ENCODE measurements at places on chromosomes 16 and 17.

DNA sequence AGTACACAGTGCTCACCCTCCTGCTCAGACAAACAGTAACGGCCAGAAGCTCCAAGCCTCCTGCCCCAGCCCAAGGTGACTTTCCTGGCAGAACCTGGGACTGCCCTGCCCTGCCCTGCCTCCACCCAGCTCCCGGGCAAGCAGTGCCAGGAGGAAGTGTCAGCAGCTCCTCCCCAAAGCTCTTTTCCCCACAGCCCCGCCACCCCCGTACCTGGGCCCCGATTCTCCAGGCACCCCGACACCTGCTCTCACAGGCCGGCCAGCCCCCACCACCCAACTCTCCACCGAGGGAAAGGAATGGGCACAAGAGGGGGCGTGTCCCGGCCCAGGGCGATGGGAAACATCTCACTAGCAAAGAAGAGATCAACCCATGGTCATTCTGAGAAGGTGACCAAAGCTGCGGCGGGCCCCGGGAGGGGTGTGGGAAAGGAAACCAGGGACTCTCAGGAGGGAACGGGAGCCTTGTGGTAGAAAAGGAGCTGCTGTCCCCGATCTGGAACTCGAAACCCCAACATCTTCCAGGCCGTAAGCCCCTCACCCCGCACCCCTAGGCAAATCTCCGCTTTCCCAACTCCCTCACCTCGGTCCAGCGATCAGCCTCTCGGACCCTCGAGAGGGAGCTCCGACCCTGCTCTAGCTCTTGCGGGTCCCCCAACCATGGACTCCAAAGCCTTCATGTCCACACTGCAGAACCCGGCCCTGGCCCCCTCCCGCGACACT is 1.2 kb downstream of the BCAR1 start:
- no peak for DNase-seq

GRCh38 chr16:89392881-89393737 is 97.3 kb downstream of the ANKRD11 start:
- no peak for DNase-seq

GRCh38 chr17:44187131-44187899 is 543 bp downstream of the TMUB2 start:
- no peak for DNase-seq

DNA sequence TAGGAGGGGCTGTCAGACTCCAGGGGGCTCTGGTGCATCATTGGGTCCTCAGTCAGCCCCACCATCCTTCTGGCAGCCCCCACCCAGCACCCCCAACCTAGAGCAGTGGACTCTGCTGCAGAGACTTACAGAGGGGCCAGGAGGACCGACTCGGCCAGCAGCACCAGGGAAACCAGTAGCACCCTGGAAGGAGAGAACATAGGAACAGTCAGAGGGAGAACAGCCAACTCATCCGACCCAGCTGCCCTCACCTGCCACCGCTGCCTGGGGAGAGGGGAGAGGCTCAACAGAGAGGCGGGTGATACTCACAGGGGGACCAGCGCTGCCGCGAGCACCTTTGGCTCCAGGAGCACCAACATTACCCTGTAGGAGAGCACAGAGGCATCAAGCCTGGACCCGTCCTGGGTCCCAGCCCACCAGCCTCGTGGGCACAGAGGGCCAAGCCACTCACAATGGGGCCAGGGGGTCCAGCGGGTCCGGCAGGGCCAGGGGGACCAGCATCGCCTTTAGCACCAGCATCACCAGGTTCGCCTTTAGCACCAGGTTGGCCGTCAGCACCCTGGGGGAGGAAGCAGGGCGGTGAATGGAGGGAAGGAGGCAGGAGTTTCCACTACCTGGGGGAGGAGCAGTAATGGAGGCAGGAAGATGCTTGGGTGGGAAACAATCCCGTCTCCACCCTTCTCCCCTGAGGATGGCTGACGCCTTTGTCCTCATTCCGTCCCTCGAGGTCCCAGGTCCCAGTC is 11.7 kb downstream of the COL1A1 start:
- DNase-seq: no peak

GRCh38 chr17:10268005-10268404 is 69.6 kb upstream of the GAS7 start:
- DNase-seq: no peak

DNA sequence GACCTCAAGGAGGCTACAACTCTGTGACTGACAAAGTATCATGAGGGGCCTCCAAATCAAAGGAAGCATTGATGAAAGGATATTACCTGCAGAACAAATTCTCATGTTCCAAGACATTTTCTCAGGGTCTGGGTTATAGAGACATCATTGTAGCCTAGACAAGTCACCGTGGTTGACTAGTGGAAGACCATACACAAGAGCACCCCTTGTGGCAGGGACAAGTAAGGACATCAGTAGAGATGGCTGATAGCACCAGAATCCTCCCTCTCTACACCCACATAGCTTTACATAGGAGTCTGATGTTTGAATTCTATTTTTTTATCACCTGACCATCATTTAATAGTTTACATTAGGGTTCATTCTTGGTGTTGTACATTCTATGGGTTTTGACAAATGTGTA is 32.5 kb upstream of the CDH8 start:
- DNase-seq: no peak

- no peak for DNase-seq
Measured at GRCh38 chr17:3798273-3799180, 2.5 kb downstream of the ITGAE start.

DNA sequence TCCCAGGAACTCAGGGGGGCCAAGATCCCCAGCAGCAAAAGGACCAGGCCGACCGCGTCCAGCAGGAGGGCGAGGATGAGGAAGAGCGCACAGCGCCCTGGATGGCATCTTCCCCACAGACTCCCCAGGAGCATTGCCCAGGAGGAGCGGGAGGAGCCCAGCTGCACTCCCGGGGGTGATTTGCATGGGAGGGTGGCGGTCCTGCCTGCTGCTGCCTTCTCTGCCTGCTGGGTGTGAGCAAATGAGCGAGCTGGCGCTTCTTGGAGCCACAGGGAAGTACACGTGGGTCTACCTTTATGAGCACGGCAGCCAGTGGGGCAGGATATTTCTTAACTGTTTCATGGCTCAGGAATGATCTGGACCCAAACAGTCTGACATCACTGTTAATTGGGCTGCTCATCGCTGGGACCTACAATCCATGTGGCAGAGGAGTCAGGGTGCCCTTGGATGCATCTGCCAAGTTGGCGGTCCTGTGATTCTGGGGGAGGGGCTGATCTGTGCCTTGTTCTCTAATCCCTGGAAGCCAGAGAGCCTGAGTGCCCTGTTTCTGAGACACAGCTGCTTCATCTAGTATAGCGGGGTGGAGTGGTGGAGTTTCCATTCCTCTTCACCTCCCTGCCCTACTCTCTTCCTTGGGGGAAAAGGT is at the start of gene TMEM238L:
Gene TMEM238L, minus strand, starts transcription at position 270 of the 646 bp plus-strand sequence. Its CDS starts 136 bp downstream, at position 134.
- DNase-seq: no peak

- DNase-seq: no peak
Measured at GRCh38 chr17:64329588-64329987, 61.1 kb downstream of the PECAM1 start.

- no peak for DNase-seq
Measured at GRCh38 chr16:3727806-3728381, 10.6 kb upstream of the TRAP1 start.

- DNase-seq: no peak
Measured at GRCh38 chr17:81939881-81940385, 2.8 kb upstream of the PYCR1 start.

DNA sequence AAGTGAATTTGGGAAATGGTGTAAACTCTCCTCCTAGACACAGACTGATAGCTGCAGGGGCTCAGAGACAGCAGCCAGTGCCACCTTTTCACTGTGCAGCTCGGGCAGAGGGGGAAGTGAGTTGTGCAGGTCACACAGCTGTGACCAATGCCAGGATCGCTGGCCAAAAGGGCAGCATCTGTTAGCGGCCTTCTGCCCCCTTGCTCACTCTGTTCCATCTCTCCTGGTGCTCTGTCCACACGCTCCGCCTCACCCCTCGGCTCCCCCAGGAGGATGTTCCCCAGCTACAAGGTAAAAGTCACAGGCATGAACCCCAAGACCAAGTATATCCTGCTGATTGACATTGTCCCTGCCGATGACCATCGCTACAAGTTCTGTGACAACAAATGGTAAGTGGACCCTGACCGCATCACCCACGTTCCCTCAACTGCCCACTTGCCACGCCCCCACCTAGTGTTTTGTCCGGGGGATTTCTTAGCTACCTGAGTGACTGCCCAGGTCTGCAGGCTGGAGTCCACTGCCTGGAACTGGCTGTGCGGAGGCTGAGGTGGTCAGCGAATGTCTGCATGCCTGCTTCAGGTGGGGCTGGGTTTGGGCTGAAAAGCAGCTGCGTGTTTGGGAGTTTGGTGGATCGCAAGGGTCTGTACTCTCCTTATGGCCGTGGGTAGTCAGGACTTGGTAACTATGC is 13.5 kb downstream of the TBX4 start:
- DNase-seq: no peak

DNA sequence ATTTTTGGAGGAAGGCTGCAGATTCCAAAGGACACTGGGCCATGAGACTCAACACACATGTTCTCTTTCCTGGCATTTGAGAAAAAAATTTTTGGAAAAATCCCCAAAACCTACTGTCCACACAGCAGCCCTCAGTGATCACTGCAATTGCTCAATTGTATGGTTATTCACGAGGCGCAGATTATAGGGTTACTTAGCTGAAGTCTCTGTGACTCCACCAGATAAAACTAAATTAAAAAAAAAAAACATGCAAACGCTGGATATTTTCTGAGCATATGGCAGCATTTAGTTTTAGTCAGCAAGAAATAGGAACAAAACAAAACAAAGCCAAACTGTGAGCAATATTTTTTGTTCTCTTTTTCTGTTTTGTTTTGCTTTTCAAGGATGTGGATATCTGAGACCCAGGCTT is 83.8 kb upstream of the FAM20A start:
- DNase-seq: no peak

GRCh38 chr16:89014403-89015230 is 37.6 kb upstream of the CBFA2T3 start:
- no peak for DNase-seq

DNA sequence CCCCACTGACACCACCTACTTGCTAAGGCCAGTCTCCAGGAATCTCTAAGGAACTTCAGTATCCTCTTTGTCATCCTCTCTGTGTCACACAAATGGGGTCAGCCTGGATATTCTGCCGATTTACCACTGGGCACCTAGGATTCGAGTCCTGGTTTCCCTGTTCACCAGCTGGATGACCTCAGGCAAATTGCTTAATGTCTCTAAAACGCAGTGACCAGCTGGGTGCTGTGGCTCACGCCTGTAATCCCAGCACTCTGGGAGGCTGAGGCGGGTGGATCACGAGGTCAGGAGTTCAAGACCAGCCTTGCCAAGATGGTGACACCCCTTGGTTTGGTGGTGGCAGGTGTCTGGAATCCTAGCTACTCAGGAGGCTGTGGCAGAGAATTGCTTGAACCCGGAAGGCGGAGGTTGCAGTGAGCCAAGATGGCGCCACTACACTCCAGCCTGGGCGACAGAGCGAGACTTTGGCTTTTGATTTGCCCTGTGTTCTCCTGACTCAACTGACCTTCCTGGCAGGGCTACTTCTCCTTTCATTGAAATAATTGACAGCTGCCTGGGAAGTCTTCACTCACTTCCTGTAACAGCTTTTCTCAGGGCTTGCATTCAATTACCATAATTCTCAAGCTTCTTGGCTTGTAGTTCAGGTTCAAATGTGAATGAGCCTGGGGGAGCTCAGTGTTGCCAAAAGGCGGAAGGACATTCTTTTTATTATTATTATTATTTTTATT is 15.4 kb downstream of the SYCE1L start:
- no peak for DNase-seq

DNA sequence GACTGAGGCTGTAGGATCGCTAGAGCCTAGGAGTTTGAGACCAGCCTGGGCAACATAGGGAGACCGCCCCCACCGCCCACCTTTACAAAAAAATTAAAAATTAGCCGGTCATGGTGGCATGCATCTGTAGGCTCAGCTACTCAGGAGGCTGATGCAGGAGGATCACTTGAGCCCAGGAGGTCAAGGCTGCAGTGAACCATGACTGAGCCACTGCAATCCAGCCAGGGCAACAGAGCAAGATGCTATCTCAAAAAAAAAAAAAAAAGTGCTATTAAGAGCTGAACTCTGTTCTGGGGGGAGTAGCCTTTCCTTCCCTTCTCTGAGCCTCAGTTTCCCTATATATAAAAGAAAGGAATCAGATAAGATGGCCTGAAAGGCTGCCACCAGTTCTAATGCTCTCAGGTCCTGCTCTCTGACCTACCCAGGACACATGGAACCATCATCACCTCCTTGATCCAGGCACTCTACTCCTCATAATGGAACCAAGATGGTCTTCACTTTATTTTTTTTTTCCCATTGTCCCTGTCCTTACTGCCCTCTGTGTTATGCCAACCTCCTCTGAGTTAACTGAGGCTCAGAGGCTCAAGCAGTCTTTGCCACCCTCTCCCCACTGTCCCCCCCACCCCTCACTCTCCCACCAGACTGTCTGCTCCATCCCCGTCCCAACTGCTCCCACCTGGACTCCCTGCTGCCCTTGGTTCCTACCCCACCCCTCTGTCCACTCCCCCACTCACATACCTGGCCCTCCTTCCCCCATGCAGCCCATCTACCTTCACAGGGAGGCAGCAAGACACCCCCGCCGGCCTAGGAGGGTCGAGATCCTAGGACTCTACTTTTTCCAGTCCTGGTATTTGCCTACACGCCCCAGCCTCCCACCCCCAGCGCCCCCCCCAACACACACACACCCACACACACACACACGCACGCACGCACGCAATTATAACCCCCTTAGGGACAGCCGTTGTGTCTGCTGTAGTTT is 23.8 kb upstream of the EIF1 start:
- no peak for DNase-seq

- no peak for DNase-seq
Measured at GRCh38 chr16:78574571-78574970, 475.1 kb downstream of the WWOX start.

DNA sequence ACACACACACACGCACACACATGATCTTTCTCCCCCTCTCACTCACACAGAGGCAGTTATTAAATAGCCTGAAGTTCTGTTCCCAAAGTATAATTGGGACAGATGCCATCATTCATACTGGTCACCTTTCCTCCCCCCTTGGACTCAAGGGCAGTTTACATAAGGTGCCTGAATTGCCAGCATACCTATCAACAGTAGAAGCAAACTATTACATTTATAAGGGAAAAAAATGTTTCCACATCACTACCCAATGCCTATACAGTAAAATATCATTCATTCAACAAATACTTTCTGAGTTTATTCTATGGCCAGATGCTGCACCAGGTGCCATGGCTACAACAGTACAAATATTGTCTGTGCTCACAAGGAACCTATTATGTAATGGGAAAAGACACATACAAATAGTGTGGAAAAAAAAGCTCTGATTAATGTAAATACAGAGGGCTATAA is 6.3 kb downstream of the CNTD1 start:
- no peak for DNase-seq
